ENCODE measurements at places on chromosomes 12 and 14. TPM values are rescaled to one million over a fixed set of nuclear protein-coding genes. Genes with fewer than 3 reads are reported as not detected.

The KRT3 gene
- total RNA-seq: not detected

The BMAL2 gene
- total RNA-seq: 127 TPM

The C12orf60 gene
- 2.7 TPM for total RNA-seq

The TMEM229B gene
- 0.43 TPM for total RNA-seq

The GNB3 gene
- not detected for total RNA-seq

The C14orf39 gene
- total RNA-seq: 1.7 TPM

The MRPL51 gene
- 64.6 TPM for total RNA-seq

The PZP gene
- not detected for total RNA-seq

The DDX55 gene
- total RNA-seq: 25.6 TPM

The ABCD2 gene
- not detected for total RNA-seq

The ADAMTS20 gene
- total RNA-seq: not detected

The TCP11L2 gene
- 21.7 TPM for total RNA-seq

The PLBD2 gene
- 25.8 TPM for total RNA-seq

The SPIC gene
- not detected for total RNA-seq

The SLC6A13 gene
- total RNA-seq: not detected

The NRXN3 gene
- 0.24 TPM for total RNA-seq

The KLHL33 gene
- total RNA-seq: not detected

The GDF3 gene
- total RNA-seq: not detected

All from tracheal epithelial cell (primary cell).